ENCODE measurements at places on chromosomes 16 and 17.

DNA sequence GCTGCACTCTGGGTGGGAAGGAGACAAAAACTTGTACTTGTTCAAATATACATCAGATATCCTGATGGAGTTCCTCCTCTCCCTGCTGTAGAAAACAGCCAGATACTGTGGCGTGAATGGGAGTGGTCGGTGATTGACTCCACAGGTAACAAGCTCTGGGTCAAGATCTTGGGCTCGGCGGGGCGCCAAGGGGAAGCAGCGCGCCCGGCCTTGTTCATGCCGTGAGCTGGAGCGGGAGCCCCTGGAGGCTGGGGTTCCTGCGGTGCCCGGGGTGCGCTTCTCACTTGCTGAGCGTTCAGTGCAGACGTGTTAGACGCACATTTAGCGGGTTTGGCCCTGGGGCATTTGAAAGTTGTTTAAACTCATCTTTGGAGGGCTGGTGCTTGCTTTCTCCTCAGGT lies 44.4 kb downstream of the BANP start:
- DNase-seq, result no peak

DNA sequence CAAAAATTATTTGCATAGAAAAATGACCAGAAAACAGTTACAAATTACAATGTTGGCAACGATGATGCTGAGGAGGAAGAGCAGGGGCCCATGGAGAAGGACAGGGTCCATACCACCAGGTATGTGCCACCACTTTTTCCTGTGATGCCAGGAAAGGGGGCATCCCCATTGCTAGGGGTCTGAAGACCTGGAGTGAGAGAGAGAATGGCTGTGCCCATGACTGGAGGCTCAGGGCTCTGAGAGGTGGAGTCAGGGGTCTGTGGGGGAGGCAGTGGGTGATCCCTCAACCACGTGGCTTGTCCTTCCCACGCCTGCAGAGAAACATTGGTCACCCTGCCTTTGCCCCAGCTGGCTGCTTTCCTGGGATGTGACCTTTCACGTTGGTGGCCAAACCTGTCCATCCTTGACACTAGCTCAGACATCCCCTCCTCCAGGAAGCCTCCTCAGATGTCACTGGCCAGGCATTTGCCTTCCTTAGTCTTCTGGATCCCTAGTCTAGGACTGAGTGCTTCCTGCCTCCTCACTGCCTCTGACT lies 51.4 kb downstream of the SOCS1 start:
- DNase-seq, result no peak

DNA sequence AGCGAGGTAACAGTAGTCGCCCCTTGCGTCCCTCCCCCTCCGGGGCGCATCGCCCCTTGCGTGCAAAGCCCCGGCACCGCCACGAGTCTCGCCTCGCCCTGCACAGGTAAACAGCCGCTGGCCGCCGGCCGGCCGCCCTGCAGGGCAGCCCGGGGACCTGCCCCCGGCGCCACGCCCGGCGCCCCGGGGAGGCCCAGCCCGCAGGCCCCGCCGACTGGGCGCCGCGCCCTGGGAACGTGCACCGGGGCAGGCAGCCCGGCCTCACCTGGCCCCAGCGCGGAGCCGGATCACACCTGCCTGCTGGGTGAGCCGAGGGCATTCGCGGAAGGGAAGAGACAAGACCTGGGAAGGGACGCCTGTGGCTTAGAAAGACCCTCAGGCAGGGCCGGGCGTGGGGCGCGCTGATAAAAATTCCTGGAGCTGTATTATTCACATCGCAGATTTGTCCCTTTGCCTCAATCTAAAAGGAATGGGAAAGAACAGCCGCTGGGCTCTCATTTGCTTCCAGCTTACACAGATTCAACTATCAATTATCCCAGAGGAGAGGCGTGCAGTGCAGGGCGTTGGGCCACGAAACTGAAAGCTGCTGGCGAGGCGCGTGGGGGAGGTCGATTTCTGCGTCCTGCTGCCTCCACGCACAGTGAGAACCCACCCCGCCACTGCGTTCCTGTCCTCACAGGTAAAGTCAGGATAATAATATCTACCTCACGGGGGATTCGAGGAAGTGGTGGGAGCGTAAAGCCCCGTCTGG lies 451.9 kb downstream of the SLC39A11 start:
- DNase-seq, result no peak

DNA sequence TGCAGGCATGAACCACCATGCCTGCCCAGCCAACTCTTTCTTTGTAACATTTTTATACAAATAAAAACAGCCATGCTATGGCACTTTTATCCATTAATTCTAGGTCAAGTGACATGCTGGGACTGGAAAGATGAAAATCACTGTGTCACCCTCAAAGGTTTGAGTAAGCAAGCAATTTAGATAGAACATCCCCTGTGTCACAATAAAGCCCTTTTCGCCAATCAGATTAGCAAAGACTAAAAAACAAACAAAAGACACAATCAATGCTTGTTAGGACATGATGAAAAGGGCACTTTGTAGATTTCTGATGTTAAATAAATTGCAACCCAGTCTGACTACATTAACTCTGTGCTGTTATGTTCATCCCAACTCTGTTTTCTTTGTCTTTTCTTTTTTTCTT lies 26.4 kb downstream of the CHP2 start:
- no peak for DNase-seq

GRCh38 chr17:21370430-21370829 lies 5.7 kb upstream of the KCNJ12 start:
- no peak for DNase-seq

DNA sequence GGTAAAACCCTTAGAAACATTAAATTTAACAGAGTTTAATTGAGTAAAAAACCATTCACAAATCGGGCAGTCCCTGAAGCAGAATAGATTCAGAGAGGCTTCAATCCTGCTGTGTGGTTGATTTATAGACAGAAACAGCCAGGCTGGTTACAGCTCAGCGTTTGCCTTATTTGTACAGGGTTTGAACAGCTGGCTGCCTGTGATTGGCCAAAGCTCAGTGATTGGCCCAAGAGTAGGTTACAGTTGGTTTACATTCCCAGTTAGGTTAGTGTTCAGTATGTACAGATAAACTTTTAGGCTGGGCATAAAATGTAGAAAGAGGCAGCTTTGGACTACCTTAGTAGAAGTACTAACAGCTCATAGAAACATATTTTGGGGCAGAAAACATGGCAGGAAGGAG lies 210.4 kb upstream of the ELAC2 start:
- no peak for DNase-seq

GRCh38 chr17:65824901-65825300 lies 263.5 kb upstream of the AXIN2 start:
- no peak for DNase-seq

DNA sequence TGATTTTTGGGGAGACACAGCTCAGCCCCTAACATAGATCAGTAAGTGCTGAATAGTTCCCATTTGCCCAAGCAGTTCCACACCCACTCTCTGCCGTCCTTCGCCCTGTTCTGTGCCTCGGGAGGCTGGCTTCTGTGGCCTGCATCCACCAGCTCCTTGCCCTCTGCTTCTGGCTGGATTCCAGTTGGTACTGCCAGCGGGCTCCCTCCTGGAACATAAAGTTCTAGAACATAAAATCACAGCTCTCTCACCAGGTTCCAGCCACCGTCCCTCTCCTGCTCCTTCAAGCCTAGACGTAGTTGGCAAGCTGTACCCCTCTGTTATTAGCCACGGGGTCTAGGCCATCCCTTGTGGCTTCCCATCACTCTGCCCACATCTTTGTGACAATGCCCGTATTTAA lies 3.9 kb upstream of the MRPS23 start:
- no peak for DNase-seq

DNA sequence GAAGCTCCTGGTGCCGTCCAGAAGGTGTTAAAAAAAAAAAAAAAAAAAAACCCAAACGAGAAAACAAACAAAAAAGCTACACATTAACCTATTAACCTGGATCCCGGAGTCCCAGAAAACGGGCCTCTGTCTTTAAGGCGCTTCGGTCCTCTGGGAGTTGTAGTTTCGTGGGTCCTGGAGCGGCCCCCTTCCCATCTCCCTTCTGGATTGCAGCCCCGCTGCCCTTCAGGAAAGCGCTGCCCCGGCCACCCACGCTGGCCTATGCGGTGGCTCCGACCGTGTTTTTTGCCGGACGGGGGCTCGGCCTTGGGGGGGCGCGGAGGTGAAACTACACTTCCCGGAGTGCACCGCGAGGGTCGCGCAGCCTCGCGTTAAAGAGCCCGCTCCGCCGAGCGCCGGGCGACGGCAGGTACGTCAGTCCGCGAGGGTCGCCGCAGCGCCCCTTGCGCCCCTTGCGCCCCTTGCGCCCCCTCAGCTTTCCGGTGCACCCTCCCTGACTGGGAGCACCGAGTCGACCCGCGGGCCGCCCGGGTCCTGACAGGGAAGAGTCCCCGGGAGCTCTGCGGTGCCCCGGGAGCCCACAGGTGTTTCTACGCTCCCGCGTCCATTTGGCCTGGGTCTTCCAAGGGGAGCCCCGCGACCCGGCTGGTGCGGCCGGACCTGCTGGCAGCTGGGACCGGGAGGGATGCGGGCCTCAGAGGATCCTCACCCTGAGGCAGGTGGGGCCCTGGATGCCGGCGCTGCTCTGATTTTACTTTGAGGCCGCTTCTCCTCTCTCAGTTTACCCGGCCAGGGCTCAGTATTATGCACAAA lies at the start of gene FCSK:
Gene FCSK (plus strand): TSS at position 374 of the 813 bp plus-strand sequence. CDS start 8,596 bp downstream, outside the sequence.
- DNase-seq, result peak; percentile 54

- DNase-seq, result no peak
Measured at GRCh38 chr16:23634461-23635036, 6.6 kb downstream of the PALB2 start.

GRCh38 chr16:88468275-88469129 lies 15.4 kb downstream of the ZFPM1 start:
- peak; percentile 51 for DNase-seq

GRCh38 chr17:58597371-58597770 lies 82.9 kb upstream of the MTMR4 start:
- DNase-seq, result no peak

DNA sequence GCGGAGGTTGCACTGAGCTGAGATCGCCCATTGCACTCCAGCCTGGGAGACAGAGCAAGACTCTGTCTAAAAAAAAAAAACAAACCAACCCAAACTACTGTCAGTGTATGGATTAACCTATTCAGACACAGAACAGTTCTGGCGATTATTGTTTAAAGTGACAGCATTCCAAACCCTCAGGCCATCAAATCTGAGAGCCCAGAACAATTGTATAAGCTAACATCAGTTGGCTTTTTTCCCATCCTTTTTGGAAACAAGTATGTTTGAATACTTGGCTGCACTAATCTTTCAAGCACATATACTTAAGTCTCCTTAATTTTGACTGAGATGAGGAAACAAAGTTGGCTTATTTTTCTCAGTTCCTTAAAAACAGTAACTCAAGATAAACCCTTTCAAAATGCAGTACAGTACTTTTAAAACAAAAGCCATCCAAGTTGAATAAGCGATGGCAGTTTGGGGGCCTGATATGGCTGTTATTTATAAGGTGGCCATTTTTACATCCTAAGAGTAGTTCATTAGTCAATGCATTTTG lies 1.4 kb downstream of the ZSWIM7 start:
- no peak for DNase-seq

DNA sequence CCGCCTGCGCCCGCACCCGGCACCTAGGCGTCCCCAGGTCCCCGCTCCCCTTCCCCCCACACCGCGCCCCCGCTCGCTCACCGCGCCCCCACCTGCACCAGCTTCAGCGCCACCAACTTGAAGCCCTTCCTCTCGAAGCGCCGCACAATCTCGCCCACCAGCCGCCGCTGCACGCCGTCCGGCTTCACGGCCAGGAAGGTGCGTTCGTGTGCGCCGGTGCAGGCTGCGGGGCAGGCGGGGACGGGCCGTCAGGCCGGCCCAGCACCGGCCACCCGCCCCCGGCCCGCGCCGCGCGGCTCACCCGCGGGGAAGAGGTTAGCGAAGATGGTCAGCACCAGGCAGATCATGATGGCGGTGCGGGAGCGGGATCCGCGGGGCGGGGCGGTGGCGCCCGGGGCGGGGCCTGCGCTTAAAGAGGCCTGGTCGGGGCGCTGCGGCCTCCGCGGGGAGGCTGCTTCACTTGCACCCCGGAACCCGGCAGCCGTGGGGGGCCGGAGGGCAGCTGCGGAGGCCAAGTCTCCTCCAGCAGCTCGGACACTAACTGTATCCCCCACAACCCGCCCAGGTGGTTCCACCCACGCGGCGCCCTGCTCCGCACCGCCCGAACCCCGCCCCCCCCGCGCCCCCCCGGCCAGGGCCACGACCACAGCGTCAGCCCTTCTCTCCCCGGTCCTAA lies at the start of gene NME3:
Gene NME3 (minus strand): TSS at position 356 of the 676 bp plus-strand sequence. CDS start 9 bp downstream, at position 347.
- no peak for DNase-seq

GRCh38 chr16:59758848-59759247 lies 1024.7 kb upstream of the GOT2 start:
- no peak for DNase-seq

All from Jurkat, Clone E6-1 (cell line).